ENCODE measurements at places on chromosomes 5 and 9.
A peak's percentile ranks its signal among the peaks of the same experiment; 100 is the strongest.

GRCh38 chr9:93268551-93269314 is 84.8 kb downstream of the WNK2 start:
- DNase-seq = no peak

DNA sequence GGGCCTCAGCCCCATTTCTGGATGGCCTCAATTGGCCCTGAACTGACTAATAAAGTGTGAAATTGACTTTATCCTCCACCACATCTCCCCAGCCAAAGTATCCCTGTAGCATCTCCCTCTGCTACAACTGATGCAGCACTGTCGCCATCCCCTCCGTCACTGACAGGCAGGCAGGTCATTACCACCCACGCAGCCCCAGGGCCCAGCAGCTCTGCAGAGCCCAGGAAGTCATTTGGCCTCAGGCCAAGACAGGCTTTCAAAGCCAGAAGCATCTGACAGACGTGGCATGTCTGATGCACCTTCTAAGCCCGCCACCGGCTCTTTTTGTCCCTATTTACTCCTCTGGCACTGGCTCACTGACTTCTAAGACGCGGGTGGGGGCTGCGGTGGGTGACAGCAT is 65.3 kb downstream of the ARHGEF37 start:
- no peak for DNase-seq

GRCh38 chr5:109917966-109918365 is 228.2 kb downstream of the MAN2A1 start:
- no peak for DNase-seq

DNA sequence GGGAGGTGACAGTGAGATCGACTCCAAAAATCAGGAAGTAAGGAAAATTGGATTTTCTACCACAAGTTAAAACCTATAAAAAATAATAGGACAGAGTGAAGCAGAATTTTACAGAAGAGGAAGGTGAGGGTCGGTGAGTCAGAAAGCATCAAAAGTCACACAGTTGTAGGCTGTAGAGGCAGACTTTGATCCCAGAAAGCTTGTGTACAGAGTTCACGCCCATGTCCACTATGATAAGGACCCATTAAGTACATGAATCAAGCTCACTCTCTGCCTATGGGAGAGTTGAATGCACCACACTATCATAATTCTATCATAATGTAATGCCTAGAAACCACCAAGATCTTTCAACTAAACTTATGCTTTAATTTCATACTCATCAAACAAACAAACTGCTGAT is 291.2 kb downstream of the PRELID2 start:
- DNase-seq = no peak

DNA sequence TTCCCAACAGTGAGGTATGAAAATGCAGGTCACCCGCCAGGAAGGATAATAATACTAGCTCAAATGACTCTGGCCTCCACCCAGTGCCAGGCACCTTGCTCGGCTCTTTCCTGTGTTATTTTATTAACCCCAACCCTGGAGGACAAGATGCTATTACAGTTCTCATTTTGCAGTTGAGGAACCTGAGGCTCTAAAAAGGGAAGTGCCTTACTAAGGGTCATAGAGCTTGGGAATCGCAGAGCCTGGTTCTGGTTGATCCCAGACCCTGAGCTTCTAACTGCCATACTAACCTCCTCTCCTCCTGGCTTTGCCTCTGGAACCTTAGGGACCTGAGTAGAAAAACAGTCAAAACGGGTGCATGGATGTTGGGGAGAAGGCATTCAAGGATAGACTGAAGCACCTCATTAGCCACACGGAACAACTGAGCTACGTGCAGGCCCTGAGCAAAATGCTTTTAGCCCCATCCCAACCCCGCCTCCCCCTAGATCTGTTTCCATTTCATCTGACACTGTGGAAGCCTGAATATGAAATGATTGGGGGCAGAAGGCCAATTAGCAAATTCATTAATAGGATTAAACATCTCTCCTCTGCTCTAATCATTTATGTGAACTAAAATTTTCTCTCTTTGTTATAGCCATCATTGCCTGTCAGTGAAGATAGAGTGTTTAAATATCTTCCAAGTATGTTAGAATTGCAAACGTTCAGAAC is 7.9 kb downstream of the KCNIP1 start:
- no peak for DNase-seq

DNA sequence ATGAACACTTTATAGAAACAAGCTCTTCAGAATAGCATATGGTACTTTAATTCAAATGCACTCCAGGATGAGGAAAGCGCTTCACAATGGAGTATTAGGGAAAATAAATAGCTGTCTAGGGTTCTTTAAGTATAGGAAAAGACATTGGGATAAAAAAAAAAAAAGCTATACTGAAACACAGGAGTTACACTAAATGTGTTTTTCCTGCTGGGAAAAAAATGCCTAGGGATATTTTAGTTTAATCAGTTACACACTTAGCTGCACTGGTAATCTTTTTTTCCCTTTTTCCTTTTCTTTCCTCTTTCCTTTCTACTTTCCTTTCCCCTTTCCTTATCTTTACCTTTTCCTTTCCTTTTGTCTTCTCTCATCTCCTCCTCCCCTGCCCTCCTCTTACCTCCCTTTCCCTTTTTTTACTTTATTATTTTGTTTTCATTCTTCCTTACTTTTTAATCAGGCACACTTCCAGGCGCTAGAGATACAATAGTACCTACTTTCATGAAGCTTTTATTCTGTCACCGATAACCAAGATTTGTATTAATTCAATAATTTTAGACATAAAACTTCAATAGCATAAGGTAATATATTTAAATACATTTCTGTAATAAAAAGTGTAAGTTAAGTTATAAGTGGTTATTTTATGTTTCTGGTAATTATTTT is 758.7 kb downstream of the CDH18 start:
- no peak for DNase-seq

- DNase-seq = no peak
These were observed 227.3 kb upstream of the DAPK1 start for GRCh38 chr9:87270221-87270847.

DNA sequence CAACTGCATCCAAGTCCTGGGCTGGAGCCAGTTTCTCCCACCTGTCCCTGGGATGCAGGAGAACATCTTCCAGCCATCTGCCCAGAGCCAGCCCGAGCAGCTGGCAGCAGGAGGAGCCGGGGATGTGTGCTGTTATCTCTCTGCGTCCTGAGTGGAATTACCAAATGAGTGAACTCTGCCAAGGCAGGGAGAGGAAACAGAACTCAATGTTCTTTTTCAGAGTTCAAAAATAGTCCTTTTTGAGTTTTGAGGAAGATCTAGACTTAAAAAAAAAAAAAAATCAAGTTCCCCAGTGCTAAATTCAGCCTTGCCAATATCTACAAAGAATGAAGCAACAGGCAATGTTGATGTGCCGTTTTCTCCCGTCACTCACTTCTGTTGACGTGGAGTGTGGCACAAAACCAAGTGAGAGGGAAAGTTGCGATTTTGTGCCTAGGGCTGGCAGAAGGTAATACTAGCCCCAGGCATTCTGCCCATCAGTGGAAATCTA is 56.2 kb downstream of the TMOD1 start:
- DNase-seq = peak; percentile 65

Measured in globus pallidus (tissue), 1 donor.